ENCODE measurements at places on chromosomes 2 and 18.

DNA sequence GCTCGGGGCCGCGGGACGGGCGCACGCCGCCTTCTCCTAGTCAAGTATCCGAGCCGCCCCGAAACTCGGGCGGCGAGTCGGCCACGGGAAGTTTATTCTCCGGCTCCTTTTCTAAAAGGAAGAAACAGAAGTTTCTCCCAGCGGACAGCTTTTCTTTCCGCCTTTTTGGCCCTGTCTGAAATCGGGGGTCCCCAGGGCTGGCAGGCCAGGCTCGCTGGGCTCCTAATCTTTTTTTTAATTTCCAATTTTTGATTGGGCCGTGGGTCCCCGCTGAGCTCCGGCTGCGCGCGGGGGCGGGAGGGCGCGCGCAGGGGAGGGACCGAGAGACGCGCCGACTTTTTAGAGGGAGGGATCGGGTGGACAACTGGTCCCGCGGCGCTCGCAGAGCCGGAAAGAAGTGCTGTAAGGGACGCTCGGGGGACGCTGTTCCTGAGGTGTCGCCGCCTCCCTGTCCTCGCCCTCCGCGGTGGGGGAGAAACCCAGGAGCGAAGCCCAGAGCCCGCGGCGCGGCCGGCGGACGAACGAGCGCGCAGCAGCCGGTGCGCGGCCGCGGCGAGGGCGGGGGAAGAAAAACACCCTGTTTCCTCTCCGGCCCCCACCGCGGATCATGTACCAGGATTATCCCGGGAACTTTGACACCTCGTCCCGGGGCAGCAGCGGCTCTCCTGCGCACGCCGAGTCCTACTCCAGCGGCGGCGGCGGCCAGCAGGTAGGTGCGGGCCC, 617 bp downstream of the FOSL2 start:
- H3K4me1 ChIP-seq, result peaks cover 5% of the 10 kb centered on the region
- DNase-seq, result peak; percentile 73
- peak overlapping the region; percentile 92 for H3K4me3 ChIP-seq
- H3K36me3 ChIP-seq, result no peaks in the 10 kb centered on the region
- peak overlapping the region; percentile 100 for H3K27ac ChIP-seq

DNA sequence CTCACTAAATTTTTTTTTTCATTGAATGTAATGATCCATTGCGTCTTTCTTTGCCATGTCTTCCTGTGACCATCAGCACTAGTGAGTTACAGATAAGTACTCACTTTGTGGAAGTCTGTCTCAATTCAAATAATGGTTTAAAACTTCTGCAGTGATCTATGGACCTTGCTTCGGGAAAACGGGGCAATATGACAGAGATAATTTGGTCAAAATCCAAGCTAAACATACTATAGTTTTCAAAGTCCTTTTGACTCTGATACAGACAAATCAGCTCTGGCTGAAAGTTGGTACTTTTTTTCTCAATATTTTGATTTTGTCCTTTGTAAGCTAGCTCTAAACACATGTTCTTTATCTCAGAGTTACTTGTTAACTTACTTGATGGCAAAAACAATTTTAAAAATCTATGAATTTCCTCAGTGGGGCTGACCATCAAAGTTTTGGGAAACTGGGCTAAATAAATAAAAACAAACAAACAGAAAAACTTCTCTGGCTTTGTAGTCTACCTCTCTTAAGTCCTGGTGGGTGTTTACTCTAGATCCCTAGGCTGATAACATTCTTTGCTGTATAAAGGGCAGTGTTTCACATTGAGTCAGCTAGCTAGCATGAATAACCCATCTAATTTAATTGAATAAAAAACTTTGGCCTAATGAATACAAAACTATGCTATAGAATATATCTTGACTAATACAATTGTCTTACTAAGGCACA, 327.6 kb downstream of the RDH14 start:
- no peak overlapping the region for H3K27ac ChIP-seq
- no peaks in the 10 kb centered on the region for H3K4me1 ChIP-seq
- H3K4me3 ChIP-seq, result no peak overlapping the region
- H3K36me3 ChIP-seq, result no peaks in the 10 kb centered on the region
- no peak for DNase-seq

DNA sequence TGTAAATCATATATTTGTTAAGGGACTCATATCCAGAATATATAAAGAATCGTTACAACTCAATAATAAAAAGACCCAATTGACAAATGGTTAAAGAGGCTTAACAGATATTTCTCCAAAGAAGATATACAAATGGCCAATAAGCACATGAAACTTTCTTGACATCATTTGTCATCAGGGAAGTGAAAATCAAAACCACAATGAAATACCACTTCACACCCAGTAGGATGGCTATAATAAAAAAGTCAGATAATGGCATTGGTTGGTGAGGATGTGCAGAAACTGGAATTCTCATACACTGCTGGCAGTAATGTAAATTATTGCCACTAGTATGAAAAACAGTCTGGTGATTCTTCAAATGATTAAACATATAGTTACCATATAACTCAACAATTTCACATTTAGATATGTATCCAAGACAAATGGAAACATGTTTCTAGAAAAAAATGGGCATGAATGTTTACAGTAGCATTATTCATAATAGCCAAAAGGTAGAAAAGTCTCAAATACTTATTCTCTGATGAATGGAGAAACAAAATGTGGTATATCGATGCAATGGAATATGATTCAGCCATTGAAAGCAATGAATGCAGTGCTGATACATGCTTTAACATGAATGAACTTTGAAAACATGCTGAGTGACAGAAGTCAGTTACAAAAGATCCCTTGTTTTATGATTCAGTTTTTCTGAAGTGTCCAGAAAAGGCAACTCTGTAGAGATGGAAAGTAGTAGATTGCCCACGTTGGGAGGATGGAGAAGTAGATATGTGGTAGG, 304.6 kb upstream of the ZEB2 start:
- DNase-seq, result no peak
- H3K36me3 ChIP-seq, result no peaks in the 10 kb centered on the region
- no peak overlapping the region for H3K4me3 ChIP-seq
- no peaks in the 10 kb centered on the region for H3K4me1 ChIP-seq
- no peaks in the 10 kb centered on the region for H3K27me3 ChIP-seq
- H3K27ac ChIP-seq, result no peak overlapping the region

DNA sequence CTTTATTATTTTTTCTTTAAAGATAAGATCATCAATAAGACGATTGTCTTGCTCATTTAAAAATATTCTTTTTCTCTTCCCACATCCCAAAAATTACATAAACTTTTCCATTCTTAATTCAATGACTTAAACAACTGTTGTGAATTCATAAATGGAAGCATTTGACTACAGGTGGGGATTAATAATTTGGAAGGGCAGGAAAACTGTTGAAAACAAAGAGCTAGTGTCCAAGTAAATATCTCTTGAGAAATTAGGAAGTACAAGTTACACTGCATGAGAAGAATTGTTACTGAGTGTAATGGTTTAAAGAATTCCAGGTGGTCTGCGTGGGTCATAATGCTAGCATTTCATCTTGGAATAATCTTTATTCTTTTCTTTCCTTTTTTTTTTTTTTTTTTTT, 634.8 kb upstream of the ZEB2 start:
- no peak for DNase-seq
- H3K27ac ChIP-seq, result no peak overlapping the region
- H3K4me1 ChIP-seq, result peaks cover 8% of the 10 kb centered on the region
- H3K27me3 ChIP-seq, result no peaks in the 10 kb centered on the region
- H3K36me3 ChIP-seq, result no peaks in the 10 kb centered on the region

- H3K4me3 ChIP-seq, result no peak overlapping the region
- peak overlapping the region; percentile 21 for H3K27ac ChIP-seq
- no peaks in the 10 kb centered on the region for H3K4me1 ChIP-seq
- H3K36me3 ChIP-seq, result no peaks in the 10 kb centered on the region
These were observed 37.4 kb upstream of the RPL31 start for GRCh38 chr2:100964681-100965169.

DNA sequence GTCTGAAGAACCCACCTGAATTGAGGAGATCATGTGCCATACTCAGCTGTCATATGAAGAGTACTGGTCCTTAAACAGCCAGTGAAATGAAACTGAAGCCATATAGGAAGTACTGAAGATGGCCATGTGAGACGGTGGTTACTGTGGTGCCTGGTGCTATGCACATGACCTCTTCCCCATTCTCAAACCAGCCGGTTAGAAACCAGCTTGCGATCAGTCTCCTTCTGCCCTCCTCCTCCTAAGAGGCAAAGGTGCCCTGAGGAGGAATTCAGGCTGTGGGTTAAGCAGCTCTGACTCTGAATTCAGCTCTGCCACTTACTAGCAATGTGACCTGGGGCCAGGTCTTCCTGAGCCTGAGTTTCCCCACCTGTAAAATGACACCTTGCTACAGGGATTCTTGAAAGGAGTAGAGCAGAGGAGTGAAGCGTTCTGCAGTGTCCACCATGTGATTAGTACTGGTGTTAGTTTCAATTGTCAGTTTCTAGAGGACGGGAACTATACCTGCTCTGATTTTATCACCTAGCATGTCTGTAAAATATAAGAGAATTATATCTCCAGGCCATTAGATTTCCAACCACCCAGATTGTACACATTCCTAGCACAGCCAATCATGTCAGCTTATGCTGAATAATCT, 5.1 kb downstream of the FECH start:
- no peaks in the 10 kb centered on the region for H3K36me3 ChIP-seq
- H3K4me1 ChIP-seq, result no peaks in the 10 kb centered on the region
- DNase-seq, result no peak
- H3K4me3 ChIP-seq, result no peak overlapping the region
- no peaks in the 10 kb centered on the region for H3K27me3 ChIP-seq

DNA sequence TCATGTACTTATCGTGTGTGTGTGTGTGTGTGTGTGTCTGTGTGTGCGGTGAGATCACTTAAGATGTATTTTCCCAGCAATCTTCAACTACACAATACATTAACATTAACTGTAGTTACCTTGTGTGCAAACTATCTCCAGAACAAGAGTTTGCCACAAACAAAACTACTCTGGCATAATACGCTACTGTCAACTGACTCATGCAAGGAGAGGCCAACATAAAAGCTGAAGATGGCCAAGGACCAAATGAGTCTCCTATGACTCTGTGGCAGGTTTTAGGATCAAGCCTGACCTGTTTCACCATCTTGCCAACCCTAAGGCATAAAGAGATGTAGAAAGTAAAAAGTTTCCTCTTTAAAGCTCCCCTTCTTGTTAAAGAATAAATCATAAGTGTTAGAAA, 20.1 kb downstream of the CYB5A start:
- no peaks in the 10 kb centered on the region for H3K36me3 ChIP-seq
- no peak for DNase-seq
- no peaks in the 10 kb centered on the region for H3K27me3 ChIP-seq
- H3K27ac ChIP-seq, result peak overlapping the region; percentile 22
- H3K4me1 ChIP-seq, result no peaks in the 10 kb centered on the region

DNA sequence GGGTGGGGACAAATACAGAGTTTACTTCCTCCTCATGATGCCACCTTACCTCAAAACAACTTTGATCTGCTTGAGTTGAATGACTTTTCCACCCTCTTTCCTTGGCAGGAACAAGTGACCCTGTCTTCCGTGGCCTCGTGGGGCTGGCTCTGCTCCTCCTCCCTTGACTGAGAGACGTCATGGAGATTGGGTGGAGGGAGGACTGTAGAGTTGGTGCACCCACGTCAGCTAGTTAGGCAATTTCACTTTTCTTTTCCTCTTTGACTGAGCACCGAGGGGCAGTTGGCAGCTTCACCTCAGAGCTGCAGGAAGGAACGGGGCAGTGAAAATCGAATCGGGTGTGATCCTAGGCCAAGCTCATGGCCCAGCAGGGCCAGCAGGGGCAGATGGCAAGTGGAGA, at the start of gene SP140:
SP140 (plus strand) TSS at position 251 of the 400 bp plus-strand sequence; CDS start at position 360, 109 bp downstream.
- no peaks in the 10 kb centered on the region for H3K4me1 ChIP-seq
- no peak for DNase-seq
- no peak within 1 kb of the TSS for H3K27ac ChIP-seq
- H3K4me3 ChIP-seq, result no peak within 1 kb of the TSS
- no peaks in the 10 kb centered on the region for H3K27me3 ChIP-seq

GRCh38 chr2:126661702-126662500, 5.9 kb downstream of the GYPC start:
- no peaks in the 10 kb centered on the region for H3K4me1 ChIP-seq
- H3K36me3 ChIP-seq, result no peaks in the 10 kb centered on the region
- DNase-seq, result no peak

DNA sequence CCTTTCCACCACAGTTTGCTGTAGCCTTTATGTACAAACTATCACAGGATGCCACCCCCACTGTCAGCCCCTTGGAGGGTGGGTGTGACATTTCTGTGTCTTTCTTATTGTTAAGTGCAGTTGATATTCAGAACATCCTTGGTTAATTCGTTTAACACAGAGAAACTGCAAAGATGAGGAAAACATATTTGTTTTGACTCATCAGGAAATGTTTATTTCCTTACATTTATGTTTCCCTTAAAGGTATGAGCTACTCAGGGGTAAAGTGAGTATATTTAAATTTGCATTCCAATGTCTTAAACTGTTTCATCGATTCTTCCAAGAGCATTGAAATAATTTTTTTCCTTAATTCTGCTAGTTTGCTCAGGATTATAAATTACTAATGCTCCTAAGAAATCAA, 243.4 kb downstream of the RDH14 start:
- DNase-seq, result no peak
- H3K4me3 ChIP-seq, result no peak overlapping the region
- no peaks in the 10 kb centered on the region for H3K4me1 ChIP-seq
- no peak overlapping the region for H3K27ac ChIP-seq

DNA sequence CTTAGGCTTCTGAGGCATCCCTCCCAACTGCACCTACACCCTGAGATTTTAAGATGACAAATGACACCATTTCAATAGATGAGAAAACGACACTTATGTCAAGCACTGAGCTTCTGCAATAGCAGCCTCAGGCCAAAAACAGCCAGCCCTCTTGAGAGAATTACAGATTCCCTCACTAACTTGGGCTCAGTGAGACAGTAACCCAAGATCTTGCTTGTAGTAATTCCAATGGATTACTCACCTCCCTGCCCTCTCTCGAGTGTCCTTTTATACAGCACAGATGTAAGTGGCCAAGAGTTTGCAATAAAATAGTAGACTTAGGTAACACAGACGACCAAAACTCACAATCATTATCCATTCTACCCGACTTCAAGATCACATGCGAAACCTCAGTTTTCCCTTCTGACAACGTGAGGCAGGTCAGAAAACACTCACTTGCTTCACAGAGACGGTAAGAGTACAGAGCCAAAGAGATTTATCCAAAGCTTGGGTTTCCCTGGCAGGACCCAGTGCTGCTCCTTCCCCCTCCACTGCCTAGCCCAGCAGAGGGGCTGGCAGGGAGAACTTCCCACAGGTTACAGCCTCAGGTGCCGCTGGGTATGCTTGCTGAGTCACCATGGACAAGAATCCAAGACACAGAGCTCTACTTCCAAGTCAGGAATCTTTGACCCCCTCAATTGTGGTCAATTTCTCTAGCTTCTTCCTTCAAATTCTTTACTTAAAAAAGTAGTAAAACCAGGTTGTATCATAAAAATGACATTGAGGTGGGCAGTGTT, 181.4 kb downstream of the MYO5B start:
- no peak overlapping the region for H3K27ac ChIP-seq
- H3K4me3 ChIP-seq, result no peak overlapping the region
- H3K4me1 ChIP-seq, result no peaks in the 10 kb centered on the region
- no peaks in the 10 kb centered on the region for H3K36me3 ChIP-seq
